ENCODE measurements at places on chromosomes 5 and 9.

- DNase-seq, result no peak
Observed at GRCh38 chr9:127915801-127916719, 781 bp downstream of the ST6GALNAC4 start.

DNA sequence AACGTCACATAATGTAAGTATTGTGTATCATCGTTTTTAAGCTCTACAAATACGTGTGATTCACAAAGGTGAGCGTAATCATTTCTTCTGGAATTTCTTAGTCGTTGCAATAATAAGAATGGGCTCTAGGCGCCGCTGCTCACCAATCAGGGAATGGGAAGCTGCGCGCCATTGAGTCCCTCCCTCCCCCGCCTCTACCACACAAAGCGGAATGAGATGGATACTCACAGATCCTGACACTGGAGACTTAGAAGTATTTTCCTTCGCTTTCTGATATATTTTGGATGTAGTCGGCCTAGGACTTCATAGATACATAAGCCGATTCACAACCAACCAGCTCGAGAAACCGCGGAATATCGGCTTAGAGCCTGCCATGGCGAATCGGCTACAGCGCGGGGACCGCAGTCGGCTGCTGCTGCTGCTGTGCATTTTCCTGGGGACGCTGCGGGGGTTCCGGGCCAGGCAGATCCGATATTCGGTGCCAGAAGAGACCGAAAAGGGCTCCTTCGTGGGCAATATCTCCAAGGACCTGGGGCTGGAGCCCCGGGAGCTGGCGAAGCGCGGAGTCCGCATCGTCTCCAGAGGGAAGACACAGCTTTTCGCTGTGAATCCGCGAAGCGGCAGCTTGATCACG, at the start of gene PCDHGA11:
Gene PCDHGA11, plus strand, starts transcription at position 197 of the 634 bp plus-strand sequence. Its CDS starts 177 bp downstream, at position 374.
- DNase-seq, result peak; percentile 69

DNA sequence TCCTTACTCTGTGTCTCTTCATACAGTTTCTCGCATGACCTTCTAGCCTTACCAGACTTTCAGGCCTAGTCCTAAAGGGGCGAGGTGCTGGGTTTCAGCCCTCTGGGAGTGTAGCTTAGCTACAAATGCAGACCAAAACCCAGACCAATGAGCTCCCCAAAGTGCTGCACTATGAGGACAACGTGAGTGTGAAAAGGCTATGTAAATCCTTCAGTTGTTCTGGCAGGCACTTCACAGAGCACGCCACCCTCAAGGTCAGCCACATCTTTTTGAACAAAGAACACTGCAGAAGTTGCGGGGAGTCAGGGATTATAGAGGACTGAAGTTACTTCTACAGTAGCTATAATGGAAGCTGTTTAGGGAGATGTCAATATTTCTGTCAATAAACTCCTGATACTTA, 301.7 kb downstream of the MARCHF11 start:
- DNase-seq, result no peak

- DNase-seq, result no peak
Observed at GRCh38 chr5:6786786-6787495, 73.7 kb downstream of the TENT4A start.

DNA sequence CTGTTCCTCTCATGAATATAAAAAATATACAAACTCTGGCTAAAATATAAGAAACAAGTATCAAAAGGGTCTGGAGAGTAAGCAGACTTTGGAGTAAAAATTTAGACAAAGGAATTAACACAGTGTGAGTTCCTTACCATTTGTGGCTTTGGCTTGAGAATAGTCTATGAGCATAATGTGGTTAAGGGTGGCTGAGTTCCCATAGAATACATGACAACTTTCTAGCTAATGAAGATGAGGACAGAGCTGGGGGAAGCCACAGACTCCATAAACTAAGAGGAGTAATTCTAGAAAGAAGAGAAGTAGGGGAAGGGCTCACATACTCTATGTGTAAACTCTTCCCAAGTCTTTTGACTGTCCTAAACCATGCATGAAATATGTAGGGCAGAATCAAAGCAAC, 79.4 kb downstream of the CAAP1 start:
- peak; percentile 70 for DNase-seq

- no peak for DNase-seq
Observed at GRCh38 chr5:171623551-171624097, 162.0 kb upstream of the SMIM23 start.

- no peak for DNase-seq
Observed at GRCh38 chr9:127569886-127570401, 42.1 kb upstream of the STXBP1 start.

GRCh38 chr9:76530458-76531110, 71.6 kb downstream of the GCNT1 start:
- peak; percentile 43 for DNase-seq

DNA sequence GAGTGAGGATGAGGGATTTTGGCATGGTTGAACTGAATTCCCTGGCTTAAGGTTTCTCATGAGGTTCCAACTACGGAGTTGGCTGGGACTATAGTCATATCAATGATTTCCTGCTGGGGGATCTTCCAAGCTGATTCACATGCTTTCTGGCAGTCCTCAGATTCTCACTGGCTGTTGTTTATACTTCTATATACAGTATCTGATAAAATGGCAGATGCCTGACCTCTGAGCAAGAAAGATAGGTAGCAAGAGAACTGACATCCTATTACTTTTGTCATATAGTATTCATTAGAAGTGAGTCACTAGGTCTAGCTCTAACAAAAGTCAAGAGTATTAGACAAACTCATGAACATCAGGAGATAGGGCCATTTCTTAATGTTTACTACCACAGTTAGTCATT, 440.9 kb upstream of the EDIL3 start:
- DNase-seq, result peak; percentile 2

DNA sequence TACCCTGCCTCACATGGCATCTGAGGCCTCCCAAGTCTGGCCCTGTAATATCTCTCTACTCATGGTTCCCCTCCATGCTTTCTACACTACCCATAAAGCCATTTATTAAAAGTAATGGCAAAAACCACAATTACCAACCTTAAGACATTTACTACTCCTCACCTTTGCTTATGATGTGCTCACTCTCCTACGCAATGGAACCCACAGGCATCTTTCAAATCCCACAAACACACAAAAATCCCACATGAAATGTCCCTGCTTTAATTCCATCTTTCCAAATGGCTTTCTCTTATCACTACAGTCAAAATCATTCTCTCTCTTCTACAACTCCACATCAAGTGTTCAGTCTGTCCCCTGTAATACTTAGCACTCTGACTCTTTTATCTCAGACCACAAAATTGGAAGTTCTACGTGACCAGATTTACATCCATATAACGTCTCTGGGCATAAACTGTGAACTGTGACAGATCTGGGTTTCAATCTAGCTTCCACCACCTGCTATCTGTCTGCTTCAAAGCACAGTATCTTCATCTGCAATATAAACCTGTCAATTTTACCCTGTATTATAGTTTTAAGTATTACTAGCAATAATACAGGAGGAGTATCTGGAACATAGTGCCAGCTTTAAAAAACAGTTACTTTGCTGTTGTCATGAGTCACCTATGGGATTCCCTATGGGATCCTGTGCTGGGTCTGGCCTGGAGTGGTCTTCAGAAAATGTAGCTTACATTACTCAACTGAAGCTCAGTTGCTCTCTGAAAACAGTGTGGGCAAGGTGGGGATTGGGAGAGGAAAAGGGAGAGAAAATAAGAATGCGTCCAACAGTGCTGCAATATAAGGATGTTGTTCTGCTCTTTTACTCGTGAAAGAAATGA, 137.1 kb upstream of the TRIM32 start:
- DNase-seq, result peak; percentile 34

DNA sequence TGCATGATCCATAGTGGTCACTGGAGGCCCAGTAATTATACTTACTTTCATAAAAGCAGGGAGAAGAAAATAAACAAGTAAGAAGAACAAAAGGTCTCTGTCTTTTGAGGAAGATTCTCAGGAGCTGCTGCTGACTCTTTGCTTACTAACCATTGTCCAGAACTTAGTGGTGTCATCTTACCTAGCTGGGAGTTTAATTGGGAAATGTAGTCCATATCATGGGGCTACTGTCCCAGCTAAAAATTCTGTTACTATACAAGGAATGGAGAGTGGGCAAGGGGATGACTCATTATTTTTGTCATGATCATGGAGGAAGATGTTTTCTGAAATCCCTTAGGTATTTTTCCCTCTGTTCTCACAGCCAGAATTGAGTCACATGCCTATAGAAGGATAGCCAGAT, 639.3 kb downstream of the MTRR start:
- no peak for DNase-seq

DNA sequence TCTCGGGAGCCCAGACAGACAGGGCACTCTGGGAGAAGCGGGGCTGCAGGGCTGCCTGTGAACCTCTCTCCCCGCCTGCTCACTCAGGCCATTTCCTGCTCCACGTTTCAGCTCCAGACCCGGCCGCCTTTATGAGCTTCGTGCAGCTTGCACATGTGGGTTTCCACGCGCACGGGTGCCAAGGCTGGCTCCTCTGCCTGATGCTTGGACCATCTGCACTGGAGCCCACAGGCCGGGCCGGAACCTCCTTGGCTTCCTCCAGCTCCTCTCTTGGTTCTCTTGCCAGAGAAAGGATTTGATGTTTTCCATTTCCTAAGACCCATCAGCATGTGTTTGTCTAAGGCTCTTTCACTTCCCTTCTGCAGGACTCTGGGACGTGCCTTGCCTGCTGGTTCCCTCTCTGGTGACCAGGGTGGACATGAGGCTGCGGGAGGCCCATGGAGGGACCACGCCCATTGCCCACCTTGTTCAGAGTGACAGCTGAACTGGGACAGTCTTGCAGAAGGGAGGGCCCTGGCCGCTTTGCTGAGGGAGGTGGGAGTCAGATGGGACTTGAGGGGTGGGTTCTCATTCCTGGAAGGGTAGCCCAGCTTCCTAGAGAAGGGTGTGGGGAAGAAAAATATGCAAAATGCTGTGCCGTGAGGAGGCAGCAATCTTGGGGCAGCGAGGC, 23.3 kb upstream of the COL5A1 start:
- DNase-seq, result no peak

- DNase-seq, result no peak
Observed at GRCh38 chr5:9222054-9222976, 323.6 kb downstream of the SEMA5A start.

- no peak for DNase-seq
Observed at GRCh38 chr5:1495525-1495897, 28.2 kb downstream of the LPCAT1 start.

GRCh38 chr5:53469946-53470687, 10.3 kb upstream of the FST start:
- peak; percentile 58 for DNase-seq

DNA sequence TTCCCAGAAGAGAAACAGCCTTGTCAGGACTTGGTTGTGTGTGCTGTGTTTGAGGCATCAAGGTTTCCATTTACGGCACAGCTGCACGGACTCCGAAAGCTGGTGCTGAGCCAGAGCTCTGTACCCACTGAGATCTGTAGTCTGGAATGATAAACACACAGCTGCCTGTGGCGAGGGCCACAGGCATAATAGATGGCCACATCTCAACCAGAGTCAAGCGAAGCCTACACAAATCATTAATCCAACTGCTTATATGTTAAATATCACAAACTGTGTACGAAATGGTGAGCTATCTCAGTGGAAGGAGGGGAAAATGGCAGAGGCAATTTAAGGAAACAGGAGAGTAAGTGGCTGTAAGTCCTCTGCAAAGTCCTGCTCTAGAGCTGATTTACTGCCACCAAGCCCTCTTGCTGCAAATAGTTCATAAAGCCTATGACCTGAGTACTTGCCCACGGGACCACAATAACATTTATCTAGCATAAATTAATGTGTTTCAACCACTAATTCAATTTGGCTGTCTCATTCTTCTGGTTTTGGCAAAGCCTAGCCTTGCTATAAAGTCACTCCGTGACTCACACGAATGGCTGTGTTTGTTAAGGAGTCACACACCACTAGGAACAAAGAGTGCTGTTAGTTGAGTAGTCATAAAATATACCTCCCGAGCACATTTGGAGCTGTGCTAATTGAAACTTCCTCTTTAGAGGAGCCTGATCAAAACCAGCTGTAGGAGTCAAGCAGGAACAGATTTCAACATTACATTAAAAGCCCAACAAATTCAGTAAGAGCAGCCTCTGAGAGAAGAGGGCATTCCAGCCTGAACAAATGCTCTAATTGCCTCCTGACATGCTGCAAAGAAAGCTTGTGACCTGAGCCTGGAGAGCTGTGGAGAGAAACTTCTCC, 738.6 kb upstream of the ZNF608 start:
- peak; percentile 96 for DNase-seq

- peak; percentile 63 for DNase-seq
Observed at GRCh38 chr9:123544007-123544827, 188.2 kb downstream of the CRB2 start.

GRCh38 chr5:102545175-102545574, 46.4 kb upstream of the SLCO6A1 start:
- DNase-seq, result no peak

GRCh38 chr5:78328585-78329173, 31.7 kb upstream of the SCAMP1 start:
- DNase-seq, result peak; percentile 21

DNA sequence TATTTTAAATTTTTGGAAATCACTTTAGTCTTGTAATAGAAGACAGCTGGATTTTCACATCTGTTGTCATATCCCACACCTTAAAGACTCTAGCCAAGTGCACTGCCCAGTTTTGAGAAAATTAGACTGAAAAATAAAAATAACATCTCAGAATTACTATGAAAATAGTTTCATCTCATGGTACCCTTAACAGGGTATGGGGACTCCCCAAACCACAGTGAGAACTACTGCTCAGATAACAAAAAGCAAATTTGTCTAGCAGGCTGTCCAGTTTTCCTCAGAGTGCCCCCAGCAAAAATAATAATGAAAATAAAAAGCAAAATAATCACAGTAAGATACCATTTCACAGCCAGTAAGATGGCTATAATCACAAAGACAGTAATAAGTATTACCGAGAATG, 6.5 kb downstream of the UBQLN1 start:
- no peak for DNase-seq

GRCh38 chr9:35110327-35110761, 5.3 kb downstream of the ATOSB start:
- peak; percentile 80 for DNase-seq

DNA sequence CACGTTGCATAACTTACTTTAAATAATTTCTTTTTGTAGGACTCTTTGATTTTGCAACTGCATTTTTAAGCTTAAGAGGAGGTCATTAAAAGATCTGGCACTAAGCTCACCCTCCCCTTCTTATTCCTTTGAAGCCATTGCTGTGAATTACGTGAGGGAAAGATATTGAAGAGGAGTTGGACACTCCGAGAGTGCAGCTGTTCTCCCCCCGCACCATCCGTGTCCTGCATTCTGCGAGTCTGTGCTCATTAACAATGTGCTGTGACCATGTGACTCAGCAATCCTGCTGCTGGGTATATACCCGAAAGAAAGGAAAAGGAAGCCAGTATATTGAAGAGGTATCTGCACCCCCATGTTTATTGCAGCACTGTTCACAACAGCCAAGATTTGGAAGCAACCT, 40.0 kb downstream of the NXNL2 start:
- DNase-seq, result peak; percentile 47
